ENCODE measurements at places on chromosomes 1 and 21.

DNA sequence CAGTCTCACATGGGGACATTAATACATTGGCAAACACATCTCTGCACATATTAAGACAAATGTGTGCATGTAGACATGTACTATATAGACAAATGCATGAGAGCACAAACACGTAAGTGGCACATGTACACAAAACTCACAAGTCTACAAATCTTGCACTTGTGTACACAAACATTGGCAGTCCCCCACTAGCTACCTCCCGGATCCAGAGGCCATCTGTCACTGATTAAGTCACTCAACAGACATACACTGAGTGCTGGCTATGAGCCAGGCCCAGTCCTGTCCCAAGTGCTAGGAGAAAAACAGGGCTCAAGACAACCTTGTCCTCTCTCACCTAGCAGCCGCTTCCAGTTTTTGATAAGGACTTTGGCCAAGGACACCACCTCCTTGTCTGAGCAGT is 7.0 kb downstream of the TCEA3 start:
- DNase-seq: no peak

DNA sequence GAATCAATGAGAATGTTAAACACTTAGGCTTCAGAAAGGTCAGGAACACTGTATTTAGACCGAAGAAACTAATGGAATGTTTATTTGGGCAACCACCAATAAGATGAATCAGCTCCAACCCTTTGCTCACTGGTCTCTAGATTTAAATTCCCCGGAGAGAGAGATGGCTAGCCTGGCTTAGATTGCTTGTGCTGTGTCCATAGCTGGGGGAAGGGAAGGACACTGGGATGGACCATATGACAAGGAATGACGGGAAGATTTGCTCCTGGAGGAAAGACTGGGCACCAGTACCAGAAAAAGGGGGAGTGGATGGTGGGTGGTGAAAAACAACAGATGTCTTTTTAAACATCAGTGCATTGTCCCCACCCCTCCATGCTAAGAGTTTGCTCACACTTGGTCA is 426.6 kb downstream of the DUSP10 start:
- DNase-seq: no peak

- DNase-seq: no peak
These were observed 31.0 kb upstream of the NFIA start for GRCh38 chr1:61051443-61051718.

GRCh38 chr1:207259391-207259790 is 62.1 kb upstream of the CD55 start:
- DNase-seq: no peak

GRCh38 chr1:92929461-92929860 is 31.8 kb downstream of the DIPK1A start:
- DNase-seq: no peak

DNA sequence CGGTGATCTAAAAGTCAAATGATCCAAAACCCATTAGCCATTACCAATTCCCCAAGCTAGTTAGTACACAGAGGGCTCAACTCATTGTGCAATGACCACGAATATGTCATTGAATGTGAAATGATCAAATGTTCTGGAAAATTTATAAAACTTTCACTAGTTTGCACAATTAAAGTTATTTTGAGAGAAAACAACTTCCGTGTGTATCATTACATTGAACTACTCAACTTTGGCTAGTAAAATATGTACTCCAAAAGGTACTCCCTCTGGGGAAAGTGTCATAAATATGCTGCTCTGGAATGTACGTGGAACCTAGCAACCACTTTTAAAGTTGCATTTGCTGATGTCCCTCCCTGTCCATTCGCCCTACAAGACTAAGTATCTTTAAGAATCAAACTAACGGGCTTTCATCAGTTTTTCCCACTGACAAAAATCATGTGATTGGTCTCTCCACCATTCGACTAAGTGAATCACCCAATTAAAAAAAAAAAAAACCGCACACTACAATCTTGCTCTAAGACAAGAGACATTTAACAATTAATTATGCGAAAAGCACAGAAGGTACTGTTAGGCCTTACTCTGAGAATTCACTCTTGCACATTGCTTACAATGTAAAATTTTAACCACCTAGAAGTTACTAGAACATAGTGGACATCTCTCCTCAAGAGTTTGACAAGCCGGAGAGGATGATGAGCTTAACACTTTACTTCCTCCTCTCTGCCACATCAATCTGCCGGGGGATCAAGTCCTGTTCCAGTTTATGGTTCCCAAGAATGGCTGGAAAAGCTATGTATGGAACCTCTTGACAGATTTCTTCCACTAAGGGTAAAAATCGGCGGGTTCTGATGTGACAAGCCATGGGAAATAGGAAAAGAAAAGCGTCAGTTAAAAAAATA is 1.2 kb downstream of the ACBD3 start:
- no peak for DNase-seq

DNA sequence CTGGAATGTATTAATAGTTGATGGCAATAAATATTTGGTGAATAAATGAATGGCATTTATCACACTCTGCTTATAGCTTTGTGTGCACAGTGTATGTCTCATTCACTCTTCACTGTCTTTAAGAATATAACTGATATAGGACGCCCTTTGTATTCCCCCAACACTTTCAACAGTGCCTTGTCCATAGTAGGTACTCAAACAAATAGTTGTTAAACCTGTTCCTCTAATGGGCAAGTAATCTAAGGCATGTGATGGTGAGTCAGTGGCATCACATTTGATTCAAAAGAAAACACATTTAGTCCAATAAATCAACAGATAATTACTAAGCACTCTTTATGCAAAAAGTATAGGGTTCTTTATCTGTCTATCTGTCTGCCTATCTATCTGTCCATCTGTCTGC is 11.2 kb upstream of the RXRG start:
- DNase-seq: no peak

- DNase-seq: no peak
These were observed 10.4 kb upstream of the GJA8 start for GRCh38 chr1:147892216-147892615.

- no peak for DNase-seq
These were observed 2.1 kb downstream of the RPS6KA1 start for GRCh38 chr1:26531651-26532131.

DNA sequence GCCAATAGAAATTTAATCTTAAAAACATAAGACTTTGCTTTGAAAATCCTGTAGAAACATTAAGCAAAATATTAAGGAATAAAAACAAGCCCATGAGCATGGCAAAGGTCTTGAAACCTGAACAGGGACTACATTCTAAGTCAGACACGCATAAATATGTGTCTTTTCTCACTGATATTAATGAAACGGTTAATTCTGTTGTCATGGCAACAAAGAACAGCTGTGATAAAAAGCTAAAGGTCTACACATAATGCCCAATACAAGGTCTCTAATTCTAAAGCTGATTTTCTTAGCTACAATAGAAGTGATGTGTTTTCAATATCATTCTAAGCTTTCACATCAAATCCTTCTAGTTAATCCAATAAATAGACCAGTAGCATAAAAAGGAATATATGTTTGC is 331.7 kb downstream of the PTBP2 start:
- DNase-seq: no peak

DNA sequence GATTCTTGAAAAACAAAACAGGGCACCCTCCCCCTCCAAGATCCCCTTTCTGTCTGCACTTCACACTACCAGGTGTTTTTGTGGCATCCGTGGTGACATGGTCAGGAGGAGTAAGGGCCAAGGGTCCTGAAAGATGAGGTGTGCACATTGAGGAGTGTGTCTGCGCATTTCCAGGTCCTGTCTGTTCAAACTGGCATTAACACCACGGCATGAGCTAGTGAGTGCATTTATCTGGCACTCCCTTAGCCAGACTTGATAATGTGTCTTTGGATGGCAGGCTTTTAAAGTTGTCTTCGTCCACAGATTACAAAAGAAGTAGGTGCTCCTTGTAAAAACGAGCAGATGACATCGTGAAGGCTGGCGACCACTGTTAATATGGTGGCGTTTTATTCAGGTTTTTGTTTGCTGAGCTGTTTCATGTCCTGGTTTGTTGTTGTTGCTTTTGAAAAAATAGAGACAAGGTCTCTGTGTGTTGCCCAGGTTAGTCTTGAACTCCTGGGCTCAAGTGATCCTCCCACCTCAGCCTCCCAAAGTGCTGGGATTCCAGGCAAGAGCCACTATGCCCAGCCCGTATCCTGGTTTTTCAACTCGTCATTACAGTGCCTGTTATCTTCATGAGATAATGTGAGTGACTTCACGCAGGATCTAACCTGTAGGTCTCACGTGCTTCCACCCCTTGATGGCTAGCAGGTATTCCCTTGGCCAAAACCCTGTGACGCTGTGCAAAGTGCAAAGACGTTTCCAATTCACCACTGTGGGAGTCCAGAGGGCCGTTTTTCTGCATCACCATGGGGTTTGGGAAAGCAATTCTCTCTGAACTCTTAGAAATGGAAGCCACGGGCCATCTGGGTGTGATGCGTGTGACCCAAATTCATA is 4.2 kb downstream of the TMEM51 start:
- no peak for DNase-seq

DNA sequence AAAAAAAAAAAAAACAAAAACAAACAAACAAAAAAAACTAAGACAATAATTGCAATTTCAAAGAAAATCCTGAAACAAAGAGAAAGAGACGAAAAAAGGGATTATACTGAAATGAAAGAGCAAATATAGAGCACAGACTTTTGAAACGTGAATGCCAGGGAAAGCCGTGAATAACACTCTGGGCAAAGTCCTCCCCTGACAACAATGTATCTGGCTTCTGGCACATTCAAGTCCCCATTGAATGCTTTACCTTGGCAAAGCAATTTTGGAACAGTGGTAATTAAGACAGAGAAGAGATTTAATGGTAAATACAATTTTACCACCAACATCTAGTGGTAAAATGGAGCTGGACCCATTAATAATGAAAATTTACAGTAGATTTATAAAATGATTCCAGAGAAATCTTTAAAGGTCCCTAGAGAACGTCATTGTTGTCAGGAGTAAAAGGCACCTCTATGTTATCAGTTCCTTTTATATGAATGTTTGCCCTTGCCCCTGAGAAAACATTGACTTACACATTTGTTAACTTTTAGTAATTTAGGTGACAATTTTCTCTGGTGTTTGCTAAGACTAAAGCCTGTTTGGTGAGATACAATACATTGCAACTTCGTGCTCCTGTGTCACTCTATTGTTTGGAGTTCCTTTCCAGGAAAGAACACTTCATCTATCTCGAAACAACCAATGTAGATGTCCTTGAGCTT is 89.7 kb downstream of the GREM2 start:
- DNase-seq: no peak

DNA sequence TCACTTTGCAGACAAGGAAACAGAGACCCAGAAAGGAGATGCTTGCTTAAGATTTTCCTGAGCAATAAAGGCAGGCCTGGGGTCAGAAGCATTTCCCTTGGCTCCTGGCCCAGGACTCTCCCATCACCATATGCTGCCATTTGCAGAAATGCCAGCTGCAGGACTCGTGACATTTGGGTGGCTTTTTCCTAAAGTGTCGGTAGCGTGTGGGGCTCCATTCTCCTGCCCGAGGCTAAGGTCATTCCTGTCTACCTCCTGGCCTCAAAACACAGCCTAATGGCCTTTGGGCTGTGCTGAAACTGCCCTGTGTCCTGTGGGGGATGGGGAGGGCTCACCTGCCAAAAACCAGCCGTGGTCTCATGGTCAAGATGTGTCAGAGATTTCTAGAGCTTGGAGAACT is 216.1 kb upstream of the EDN2 start:
- no peak for DNase-seq

GRCh38 chr1:12147201-12147701 is 19.5 kb upstream of the TNFRSF1B start:
- DNase-seq: no peak

GRCh38 chr1:230926182-230926581 is 52.5 kb downstream of the TTC13 start:
- DNase-seq: no peak
